ENCODE measurements at places on chromosomes 2 and 18.
A peak's percentile ranks its signal among the peaks of the same experiment; 100 is the strongest.

GRCh38 chr2:240622531-240623235, 2.6 kb upstream of the GPR35 start:
- DNase-seq, result no peak

- DNase-seq, result no peak
These were observed 511.3 kb downstream of the FBXO15 start for GRCh38 chr18:73636355-73636754.

- no peak for DNase-seq
These were observed 73.5 kb downstream of the GLI2 start for GRCh38 chr2:120809151-120809550.

GRCh38 chr18:62693659-62694058, 21.7 kb upstream of the PHLPP1 start:
- DNase-seq, result no peak

DNA sequence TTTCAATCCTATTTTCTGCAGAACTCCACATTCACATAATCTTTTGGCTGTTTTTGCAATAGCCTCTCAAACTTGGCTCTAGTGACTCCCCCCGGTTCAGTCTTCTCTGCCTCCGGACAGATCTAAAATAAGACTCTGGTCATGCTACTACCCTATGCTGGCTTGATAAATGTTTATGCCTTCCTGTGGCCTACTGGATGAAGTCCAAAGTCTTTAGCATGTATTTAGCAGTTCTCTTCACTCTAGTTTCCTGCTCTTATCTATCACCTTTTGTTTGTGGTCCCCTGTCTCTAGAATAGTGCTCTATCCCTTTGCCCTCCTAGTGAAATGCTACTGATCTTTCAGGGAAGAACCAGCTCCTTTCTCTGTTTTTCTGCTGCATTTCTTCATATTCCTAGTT, 14.4 kb downstream of the ADCYAP1 start:
- DNase-seq, result no peak

- no peak for DNase-seq
These were observed 128.7 kb downstream of the XIRP2 start for GRCh38 chr2:167017021-167017420.

DNA sequence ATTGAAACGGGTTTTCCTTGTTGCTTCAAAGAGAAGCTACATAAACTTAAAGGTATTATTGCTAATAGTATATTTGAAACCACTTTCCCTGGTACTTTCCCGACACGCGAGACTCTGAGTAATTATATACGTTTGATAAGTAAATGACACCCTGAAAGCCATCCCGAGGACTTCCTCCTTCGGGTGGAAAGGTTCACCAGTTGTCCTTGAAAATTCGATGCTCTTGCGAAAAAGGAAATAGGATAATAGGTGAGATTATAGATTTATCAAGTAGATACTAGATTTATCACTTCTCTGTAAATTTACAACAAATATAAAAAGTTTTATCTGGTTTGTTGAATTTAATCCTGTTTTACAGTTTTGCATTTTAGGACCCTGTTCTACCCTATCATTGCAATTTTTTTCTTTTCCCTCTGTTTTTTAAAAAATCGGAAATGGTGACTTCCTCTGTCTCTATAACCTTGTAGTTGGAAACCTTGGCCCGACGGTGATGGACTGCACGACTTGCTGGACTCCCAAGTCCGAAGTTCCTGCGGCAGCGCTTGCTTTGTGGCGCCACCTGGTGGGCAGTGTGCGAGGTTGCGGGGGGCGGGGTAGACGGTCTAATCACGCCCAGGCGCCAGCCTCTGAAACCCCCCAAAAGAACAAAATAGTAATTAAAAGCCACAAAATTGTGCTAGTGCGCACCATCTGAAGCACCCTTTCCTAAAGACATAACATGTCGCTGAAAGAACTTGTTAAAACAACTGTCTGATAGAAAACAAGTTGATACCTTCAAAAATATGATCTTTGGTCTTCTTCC, 972 bp upstream of the DLX2 start:
- DNase-seq, result peak; percentile 56

DNA sequence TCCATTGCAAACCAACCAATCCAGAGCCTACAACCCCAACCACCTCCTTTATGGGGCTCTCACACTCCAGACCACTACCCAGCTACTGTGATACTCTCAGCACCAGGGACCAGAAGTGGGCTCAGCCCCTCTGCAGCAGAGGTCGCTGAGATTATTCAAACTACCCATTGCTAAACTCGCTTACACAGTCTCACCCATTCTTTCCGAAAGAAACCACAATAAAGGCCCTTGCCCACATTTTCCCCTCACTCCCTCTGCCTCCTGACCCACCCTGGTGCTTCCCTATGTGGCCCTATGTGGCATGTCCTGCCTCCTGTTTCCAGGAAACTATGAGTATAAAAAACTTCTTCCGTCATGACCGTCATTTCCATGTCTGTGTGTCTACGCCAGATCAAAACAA, 10.7 kb downstream of the TEX51 start:
- DNase-seq, result no peak

DNA sequence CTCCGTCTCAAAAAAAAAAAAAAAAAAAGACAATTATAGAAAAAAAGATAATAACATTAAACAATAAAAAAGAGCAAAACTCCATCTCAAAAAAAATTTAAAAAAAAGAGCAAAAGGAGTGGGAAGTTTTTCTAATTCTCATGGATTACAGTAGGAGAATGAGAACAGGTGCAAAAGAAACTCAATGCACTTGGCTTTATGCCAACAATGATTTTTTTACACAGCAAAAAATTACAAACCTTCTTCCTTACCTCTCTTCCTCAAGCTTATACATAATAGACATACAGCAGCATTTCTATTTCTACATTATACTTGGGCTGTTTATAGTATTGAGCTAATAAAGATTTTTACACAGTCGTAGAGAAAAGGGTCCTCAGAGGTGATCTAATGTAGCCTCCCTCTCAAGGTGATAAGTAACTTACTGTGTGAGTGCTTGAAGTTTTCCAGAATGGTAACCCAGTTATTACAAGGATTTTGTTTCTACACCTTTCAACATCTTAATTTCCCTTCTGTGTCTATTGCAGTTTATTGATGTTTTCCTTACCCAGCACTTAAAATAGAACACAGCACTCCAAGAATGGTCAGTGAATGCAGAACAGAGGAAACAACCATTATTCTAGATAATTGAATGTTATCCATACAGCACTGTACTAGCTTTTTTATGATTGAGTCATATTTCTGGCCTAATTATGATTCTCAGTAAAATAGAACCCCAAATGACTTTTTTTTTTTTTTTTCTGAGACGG, 34.9 kb upstream of the RNF138 start:
- DNase-seq, result no peak

GRCh38 chr18:8424917-8425725, 184.1 kb upstream of the RAB12 start:
- DNase-seq, result no peak

- DNase-seq, result no peak
These were observed 44.9 kb upstream of the ASB18 start for GRCh38 chr2:236308855-236309668.

GRCh38 chr2:109563288-109563687, 50.5 kb downstream of the SEPTIN10 start:
- DNase-seq, result no peak

DNA sequence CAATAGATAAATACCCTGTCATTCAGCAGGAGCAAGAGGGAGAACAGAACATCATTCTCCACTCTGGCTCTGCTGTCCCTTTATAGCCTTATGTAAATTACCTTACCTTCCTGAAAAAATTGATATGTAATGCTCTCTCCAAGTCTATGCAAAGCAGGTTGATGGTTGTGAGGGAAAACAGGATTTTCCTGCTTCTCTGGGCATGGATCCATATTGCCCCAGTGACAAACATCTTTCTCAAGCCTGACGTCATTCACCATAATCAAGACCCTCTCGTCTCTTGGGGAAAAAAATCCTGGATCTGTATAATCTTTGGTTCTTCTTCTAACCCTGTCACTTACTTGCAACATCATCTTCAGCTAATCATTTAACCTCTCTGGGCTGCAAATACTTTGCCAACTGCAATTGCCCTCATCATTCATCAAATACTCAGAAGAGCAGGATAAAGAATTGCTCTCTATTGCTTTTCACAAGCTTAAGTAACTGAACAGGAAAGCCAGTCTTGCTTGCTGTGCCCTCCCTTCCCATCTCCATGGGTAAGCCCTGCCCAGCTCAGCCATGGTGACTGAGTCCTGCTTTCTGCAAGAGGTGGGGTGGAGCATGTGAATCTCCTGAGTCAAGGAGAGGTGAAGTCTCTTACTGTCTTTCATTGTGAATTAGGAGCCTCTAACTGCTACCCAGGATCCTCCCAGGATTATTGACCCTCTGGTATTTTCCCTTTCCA, 123.7 kb upstream of the KLF7 start:
- DNase-seq, result no peak

GRCh38 chr2:95310651-95311050, 13.5 kb downstream of the KCNIP3 start:
- no peak for DNase-seq

- DNase-seq, result no peak
These were observed 1010.5 kb upstream of the PIK3C3 start for GRCh38 chr18:40944576-40944975.

GRCh38 chr2:105610576-105611332, 134.0 kb upstream of the NCK2 start:
- no peak for DNase-seq

DNA sequence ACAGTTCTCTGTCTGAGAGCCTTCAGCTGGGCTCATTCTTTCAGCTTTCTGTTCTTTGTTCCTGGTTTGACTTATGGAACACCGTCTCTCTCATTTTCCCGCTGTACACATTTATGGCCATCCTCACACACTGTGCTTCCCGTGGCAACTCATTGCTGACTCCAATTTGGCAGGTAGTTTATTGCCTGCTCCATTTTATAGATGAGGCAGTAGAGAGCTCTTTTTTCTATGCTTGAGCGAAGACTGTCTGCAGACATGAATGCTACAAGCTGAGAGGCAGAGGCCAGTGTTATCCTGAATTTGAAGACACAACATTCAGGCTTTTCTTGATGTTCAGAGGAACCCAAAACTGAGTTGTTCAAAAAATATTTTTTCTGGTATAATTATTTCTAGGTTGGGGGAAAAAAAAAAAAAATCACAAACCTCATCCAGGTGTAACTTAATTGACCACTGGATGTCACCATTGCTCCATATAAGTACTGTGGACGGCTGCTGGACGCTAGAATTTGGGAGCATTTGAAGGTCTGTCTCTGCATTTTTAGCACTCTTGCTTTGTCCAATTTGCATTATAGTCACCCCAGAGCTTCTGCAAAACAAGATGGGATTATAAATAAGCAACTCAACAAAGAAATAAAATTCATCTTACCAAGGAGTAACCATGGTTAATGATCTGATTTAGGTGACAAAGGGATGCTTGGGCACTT, 83.5 kb downstream of the HRH4 start:
- DNase-seq, result no peak

DNA sequence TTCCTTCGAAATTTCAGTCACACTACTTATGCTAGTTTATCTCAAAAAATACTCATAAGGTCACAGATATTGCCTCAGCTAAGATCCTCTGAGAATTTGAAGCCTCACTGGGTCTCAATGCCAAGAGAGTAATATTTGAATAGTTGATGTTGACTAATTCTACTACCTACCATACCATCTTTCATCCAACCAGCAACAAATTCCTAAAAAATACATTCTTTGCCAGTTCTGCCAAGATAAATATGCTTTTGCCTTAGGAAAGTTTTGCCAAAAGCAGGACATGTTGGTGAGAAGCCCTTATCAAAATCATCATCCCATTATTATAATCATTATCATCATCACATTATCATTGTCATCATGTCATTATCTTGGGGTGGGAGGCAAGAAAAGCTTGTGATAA, 544.6 kb upstream of the ZEB2 start:
- no peak for DNase-seq

- no peak for DNase-seq
These were observed 393.8 kb upstream of the LYPD1 start for GRCh38 chr2:133063775-133064174.

GRCh38 chr18:34977838-34978532, 63.2 kb upstream of the MAPRE2 start:
- DNase-seq, result no peak

DNA sequence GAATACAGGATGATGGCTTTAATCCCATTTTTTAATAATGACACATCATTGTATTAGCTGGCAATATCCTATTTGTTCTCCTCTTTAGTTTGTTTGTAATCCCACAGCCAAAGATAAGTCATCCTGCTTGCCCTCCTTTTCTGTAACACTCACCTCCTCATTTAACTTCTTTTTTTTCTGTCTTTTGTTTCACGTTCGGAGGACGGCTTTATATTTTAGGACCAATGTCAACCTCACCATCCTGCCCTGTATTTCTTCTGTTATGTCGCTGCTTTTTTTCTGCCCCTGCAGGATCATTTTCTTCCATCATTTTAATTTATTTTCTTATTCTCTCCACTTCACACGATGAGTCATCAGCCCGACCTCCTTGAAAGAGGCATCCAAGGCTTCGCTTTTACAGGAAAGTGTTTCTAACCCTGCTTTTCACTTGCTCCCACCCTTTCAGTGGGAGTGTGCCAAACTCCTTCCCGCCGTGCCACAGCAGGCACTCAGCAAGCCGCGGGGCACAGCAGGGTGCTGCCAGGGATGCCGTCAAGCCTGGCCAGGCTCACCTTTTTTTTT, 11.4 kb downstream of the RAB31 start:
- peak; percentile 25 for DNase-seq

DNA sequence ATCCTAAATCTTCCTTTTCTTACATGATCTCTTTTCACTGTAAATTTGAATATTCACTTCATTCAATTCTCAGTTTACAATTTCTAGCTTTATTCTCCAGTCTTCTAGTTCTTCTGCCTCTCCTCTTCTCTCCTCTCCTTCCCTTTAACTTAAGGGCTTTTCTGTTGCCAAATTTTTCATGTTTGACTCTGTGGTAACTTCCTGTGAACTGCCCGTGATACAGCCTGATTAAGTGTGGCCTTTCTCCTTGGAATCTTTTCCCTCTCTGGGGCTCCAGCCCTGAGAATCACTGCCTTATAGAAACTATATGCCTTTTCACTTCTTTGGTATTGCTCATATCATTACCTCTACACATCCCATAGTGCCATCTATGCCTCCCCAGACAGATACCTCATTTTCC, 1923.8 kb upstream of the CELF4 start:
- DNase-seq, result no peak

DNA sequence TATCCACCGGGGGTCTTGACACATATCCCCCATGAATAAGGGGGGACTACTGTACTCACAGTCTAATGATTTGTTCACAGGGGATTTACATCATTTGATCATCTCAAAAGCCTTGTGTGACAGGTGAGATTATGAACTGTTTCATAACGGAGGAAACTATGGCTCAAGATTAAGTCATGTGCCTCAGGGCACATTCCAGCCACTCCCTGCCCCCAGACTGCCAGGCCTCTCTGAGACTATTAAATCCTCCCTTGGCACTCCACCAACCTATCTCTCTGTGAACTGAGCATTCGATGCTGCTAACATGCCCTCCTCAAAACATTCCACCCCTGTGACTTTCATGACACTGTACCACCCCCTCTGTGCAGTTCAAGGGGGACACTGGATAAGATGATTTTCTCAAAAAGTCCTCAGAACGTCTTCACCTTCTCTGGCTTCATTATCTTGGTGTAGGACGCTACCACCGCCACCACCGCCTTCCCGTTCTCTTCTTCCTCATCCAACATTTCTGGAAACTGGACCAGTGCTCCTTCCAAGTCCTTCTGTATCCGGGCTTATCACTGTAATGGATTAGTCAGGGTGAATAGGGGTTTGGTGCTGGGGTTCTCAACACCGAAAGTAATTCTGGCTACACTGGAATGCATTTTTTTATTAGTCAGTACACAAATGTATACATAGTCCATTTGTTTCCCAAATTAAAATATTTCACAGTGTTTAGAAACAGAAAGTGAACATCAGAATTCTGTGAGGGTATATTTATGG, 169.6 kb downstream of the KCNS3 start:
- no peak for DNase-seq

- DNase-seq, result no peak
These were observed 26.3 kb upstream of the CFAP36 start for GRCh38 chr2:55493220-55493619.

GRCh38 chr2:174172802-174173355, 75.5 kb downstream of the OLA1 start:
- DNase-seq, result no peak
